ENCODE measurements at places on chromosomes 16 and 17.

DNA sequence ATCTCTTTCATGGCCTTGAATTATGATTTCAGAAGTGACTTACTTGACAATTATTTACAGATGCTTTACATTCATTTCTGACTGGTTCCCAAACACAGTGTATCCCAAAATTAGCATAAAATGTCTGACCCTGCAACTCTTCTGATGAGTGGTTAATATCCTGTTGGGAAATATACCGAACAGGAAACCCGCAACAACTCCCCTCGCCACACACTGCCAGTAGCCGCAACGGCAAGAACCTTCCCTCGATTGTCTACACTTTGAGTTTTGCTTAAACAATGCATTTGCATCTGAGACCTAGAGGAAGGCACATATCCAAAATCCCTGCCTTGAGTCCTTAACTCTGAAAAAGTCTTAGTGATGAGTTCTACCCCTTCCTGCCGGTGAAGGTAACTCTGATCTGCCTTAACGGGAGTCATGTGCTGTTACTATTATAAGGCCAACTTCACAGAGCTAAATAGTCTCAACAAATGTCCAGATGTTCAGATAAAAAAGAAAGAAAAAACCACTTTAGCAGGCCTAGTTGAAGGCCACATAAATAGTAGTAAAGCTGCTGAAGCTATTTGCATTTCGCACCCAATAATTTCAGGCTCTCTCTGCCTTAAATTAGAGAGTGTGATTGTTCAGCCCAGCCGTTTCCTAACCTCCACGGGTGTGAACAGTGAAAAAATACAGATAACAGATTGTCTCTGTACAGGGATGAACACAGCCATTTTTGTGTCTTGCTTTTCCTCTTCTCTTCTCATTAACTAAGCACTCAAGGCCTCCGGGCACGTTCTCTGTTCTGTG is 321.1 kb downstream of the HS3ST3B1 start:
- no peak for DNase-seq

- no peak for DNase-seq
Observed at GRCh38 chr17:66392783-66393437, 90.5 kb downstream of the PRKCA start.

DNA sequence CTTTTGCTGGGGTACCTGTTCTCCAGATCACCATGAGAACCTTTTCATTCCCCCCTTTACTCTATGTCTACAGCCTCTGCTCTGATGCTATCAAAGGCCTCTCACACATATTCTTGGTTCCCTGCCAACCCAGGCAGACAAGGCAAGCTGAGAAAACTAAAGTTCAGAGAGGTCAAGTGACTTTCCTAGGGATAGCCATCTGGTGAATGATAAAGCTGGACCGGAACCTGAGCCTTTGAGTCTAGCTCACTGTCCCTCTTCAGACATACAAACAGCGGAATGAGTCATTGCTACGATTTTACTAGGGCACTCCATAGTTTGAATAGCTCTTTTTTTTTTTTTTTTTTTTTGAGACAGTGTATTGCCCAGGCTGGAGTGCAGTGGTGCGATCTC is 73.3 kb downstream of the XYLT1 start:
- DNase-seq = peak; percentile 79

- peak; percentile 29 for DNase-seq
Observed at GRCh38 chr17:39209317-39210092, 9.4 kb downstream of the RPL19 start.

DNA sequence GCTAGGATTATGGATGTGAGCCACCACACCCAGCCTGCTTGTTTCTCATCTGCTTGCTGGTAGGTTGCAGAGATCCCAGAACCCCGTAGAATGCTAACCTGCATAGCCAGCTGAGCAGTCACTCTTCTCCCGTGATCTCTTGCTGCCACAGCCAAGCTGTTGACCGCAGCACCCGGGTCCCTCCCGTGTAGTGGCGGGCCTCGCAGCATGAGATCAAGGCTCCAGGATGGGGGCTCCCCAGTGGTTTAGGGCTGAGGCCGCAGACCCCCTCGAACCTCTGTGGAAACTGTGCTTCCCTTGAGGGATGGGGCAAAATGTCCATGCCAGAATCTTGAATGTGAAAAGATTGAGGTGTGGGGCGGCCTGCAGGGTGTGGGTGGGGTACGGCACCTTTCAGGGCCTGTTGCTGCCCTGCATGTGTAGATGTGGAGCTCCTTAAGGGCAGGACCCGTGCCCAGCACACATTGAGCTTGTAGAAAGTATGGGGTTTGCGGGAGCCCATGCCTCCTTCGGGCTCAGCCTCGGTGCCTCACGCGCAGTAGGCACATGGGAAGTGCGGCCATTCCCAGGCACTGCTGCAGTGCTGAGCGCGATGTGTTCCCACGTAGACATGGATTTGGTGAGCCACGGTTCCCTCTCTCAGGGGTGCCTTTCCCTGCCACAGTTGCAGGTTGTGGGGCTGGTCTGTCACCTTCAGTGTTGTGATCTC is 99.9 kb downstream of the BANP start:
- DNase-seq = no peak

DNA sequence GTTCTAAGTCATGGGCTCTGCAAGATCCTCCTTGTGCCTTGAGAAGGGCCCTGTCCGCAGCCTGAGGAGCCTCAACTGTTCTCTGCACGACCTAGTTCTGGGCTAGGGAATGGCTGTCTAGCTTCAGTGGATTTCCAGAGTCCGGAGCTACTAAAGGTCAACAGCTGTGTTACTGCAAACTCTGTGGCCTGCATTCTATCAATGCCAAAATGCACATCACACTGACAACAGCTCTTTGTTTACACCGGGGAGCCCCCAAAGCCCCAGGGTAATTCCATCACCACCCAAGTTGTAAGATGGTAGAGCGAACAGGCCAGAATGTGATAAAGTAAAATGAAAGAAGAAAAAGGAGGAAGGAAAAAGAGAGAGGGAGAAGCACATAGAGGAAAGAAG is 610.2 kb downstream of the MAF start:
- no peak for DNase-seq

- DNase-seq = peak; percentile 33
Observed at GRCh38 chr17:38750312-38751121, 2.0 kb upstream of the PSMB3 start.

DNA sequence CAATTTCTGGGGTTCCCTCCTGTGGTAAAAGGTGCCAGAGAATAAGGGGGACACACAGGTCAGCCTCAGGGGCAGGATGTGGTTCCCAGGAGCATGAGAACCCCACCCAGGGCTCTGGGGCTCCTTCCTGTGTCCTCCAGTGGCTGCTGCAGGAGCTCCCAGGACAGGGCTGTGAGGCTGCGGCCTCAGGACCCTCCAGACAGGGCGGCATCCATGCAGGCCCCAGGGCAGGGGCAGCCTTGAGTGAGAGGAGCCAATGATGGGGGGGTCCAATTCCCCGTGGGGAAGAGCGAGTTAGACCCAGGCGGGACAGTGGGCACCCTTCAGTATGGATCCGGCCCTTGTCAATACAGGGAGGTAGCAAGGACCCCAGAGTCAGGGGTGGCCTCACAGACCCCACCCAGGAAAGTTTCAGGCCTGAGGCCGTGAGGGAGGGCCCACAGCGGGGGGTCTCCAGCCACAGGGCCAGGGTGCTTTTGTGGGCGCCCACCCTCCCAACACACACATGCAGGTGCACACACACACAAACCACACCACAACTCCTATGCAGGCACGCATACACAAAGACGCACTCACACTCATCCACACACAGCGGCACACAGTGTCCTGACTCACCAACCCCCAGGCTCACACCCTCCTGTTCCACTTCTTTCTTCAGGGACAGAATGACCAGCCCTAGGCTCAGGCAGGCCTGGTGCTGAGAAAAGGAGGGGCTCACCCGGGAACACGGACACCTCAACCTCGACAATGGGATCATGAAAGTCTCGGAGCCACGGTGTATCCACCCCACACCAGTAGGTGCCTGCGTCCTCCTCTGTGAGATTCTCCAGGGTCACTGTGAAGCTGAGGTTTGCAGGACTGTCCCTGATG is 1.8 kb downstream of the CD300C start:
- DNase-seq = no peak

GRCh38 chr16:69720822-69721430 is 5.4 kb downstream of the NQO1 start:
- no peak for DNase-seq

- no peak for DNase-seq
Observed at GRCh38 chr17:5883775-5884665, 186.2 kb upstream of the WSCD1 start.

GRCh38 chr17:77717941-77718668 is 240.4 kb upstream of the TNRC6C start:
- DNase-seq = no peak

Measured in endothelial cell of umbilical vein (primary cell).